ENCODE measurements at places on chromosomes 16 and 17. TPM values are rescaled to one million over a fixed set of nuclear protein-coding genes. Genes with fewer than 3 reads are reported as not detected.

Gene ZFHX3
- 0.11 TPM for total RNA-seq

Gene CCDC154
- 0.22 TPM for total RNA-seq

Gene MYH2
- total RNA-seq: not detected

Gene CORO1A
- 17.8 TPM for total RNA-seq

Gene MMP2
- total RNA-seq: 1.4 TPM

Gene MT1F
- not detected for total RNA-seq

Gene WNT9B
- total RNA-seq: not detected

Gene ZFP3
- 0.04 TPM for total RNA-seq

Gene GCGR
- total RNA-seq: not detected

Gene RUNDC3A
- not detected for total RNA-seq

Gene GLP2R
- not detected for total RNA-seq

GRCh38 chr17:17693253-17694168 lies 12.3 kb downstream of the RAI1 start:
- no peak for DNase-seq
- H3K4me1 ChIP-seq: peaks cover 42% of the 10 kb centered on the region
- peaks cover 4% of the 10 kb centered on the region for H3K36me3 ChIP-seq

- H3K27ac ChIP-seq: no peak overlapping the region
- no peaks in the 10 kb centered on the region for H3K27me3 ChIP-seq
- no peak for DNase-seq
- no peaks in the 10 kb centered on the region for H3K4me1 ChIP-seq
Observed at GRCh38 chr17:53996131-53996530, 173.4 kb downstream of the KIF2B start.

DNA sequence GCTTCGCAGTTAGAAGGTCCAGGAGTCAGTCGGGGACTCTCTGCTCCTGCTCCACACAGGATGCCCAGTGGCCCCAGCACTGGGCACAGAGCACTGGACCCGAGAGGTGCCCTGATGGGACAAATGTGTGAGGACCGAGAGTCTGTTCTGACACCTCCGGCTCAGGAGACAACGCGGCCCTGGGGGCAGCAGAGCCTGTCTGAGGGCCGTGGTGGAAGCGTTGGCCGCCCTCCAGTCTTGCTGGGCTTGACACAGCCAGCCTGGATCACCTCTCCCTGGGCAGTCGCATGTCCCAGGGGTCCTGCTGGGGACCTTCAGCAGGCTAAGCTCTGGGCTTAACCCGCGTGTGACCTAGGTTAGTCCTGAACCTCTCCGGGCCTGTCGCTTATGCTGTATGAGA lies 23.1 kb downstream of the LGALS9 start:
- no peaks in the 10 kb centered on the region for H3K27me3 ChIP-seq
- H3K4me3 ChIP-seq: no peak overlapping the region
- peaks cover 19% of the 10 kb centered on the region for H3K4me1 ChIP-seq
- H3K36me3 ChIP-seq: no peaks in the 10 kb centered on the region
- H3K27ac ChIP-seq: no peak overlapping the region
- DNase-seq: no peak

GRCh38 chr17:811051-811784 lies 29.1 kb downstream of the MRM3 start:
- no peak overlapping the region for H3K27ac ChIP-seq
- H3K27me3 ChIP-seq: peaks cover 55% of the 10 kb centered on the region
- no peak for DNase-seq
- H3K4me1 ChIP-seq: no peaks in the 10 kb centered on the region
- no peak overlapping the region for H3K4me3 ChIP-seq

DNA sequence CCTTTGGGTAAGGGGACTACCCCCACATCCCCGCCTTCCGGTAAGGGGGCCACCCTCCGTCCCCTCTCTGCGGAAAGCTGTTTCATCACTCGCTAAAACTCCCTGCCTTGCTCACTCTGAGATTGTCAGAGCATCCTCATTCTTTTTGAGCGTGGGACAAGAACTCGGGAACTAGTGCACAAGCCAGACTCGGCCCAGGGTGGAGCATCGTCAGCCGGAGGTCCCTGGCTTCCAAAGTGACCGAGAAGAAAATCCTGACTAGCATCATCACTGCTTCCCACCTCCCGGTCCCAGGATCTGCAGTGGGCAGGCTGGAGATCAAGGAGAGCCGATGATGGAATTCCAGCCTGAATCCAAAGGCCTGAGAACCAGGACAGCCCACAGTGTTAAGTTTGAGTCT lies 380.3 kb downstream of the SEC14L1 start:
- no peak overlapping the region for H3K27ac ChIP-seq
- H3K36me3 ChIP-seq: no peaks in the 10 kb centered on the region
- no peak overlapping the region for H3K4me3 ChIP-seq
- peaks cover 11% of the 10 kb centered on the region for H3K27me3 ChIP-seq
- H3K4me1 ChIP-seq: no peaks in the 10 kb centered on the region
- no peak for DNase-seq

- H3K27ac ChIP-seq: no peak overlapping the region
- no peaks in the 10 kb centered on the region for H3K36me3 ChIP-seq
- no peaks in the 10 kb centered on the region for H3K27me3 ChIP-seq
- no peaks in the 10 kb centered on the region for H3K4me1 ChIP-seq
- no peak for DNase-seq
Observed at GRCh38 chr16:65888201-65888600, 478.3 kb upstream of the CDH5 start.

DNA sequence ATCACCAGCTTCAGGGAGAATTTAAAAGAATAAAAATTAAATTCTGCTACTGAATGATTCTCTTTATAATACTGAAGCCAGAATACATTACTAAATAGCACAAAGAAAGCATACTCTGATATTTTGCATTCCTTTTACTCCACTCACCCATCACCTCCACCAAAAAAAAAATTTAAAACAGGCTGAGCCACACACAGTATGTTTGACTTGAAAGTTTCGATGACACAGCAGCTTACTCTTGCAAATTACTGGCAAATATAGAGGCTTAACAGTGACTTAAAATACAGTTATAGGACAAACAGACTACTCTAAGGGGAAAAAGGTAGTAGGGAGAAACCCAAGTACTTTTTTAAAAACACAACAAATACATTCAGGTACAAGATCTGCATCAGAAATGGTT lies 39.2 kb downstream of the GPATCH8 start:
- H3K36me3 ChIP-seq: peaks cover 7% of the 10 kb centered on the region
- 0 out of 2 replicates have a peak, but pooled peaks cover 2% of the 10 kb centered on the region for H3K4me1 ChIP-seq

DNA sequence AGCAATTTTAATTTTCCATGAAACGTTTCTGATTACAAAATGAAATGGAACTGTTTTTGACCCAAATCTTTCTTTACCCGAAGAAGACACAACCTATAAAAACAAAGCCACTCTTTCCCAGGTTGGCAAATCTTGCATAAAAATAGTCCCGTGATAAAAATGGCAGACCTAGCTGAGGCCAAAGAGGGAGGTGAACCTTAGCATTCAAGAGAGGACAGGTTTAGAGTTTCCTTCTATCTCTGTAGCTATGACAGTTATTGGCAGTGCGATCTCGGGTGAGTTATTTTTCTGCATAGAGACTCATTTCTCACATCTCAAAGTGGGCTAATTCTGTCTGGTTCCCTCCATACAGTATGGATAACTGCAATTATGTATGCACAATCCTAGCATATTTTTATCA lies 241.4 kb downstream of the MAP2K6 start:
- H3K4me1 ChIP-seq: no peaks in the 10 kb centered on the region
- DNase-seq: no peak
- H3K36me3 ChIP-seq: no peaks in the 10 kb centered on the region
- H3K27ac ChIP-seq: no peak overlapping the region
- no peak overlapping the region for H3K4me3 ChIP-seq
- no peaks in the 10 kb centered on the region for H3K27me3 ChIP-seq

DNA sequence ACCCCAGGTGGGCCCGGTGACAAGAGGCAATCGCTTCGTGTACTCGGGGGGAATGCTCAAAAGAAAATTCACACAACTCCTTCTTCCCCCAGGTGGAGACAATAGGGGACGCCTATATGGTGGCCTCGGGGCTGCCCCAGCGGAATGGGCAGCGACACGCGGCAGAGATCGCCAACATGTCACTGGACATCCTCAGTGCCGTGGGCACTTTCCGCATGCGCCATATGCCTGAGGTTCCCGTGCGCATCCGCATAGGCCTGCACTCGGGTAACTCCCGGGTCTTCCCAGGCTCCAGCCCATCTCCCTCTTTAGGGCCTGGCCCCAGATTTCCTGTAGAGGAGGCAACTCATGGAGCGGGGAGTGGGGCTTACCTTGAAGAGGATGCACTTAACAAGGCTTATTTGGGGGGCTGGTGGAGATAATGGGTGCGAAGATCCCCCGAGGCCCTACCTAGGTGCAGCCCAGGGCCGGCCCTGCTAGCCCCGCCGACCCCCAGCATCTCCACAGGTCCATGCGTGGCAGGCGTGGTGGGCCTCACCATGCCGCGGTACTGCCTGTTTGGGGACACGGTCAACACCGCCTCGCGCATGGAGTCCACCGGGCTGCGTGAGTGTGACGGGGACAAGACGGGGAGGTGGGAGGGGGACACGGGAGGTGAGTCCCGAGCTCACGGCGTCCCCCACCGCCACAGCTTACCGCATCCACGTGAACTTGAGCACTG lies 13.0 kb downstream of the GUCY2D start:
- H3K27ac ChIP-seq: no peak overlapping the region
- H3K4me3 ChIP-seq: no peak overlapping the region
- no peak for DNase-seq

GRCh38 chr17:37358098-37358829 lies 17.5 kb upstream of the C17orf78 start:
- H3K36me3 ChIP-seq: peaks cover 27% of the 10 kb centered on the region
- H3K27ac ChIP-seq: peak overlapping the region; percentile 93
- peak overlapping the region; percentile 99 for H3K4me3 ChIP-seq
- H3K27me3 ChIP-seq: no peaks in the 10 kb centered on the region
- H3K4me1 ChIP-seq: peaks cover 14% of the 10 kb centered on the region
- DNase-seq: peak; percentile 71

DNA sequence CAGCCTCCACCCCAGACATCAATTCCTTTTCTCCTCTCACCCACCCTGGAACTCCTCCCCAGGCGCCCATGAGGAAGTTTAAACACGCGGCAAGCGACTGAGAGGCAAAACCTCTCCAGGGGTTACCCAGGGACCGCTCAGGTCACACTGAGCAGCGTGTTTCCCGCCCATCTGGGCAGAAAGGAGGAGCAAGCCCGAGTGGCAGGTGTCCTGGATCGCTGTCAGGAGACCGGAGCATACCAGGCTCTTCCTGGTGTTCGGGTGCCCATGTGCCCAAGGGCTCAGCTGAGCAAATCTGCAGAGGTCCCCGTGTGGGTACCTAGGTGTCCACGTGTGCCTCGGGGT lies 491 bp downstream of the SLC25A19 start:
- DNase-seq: peak; percentile 55
- peaks cover 34% of the 10 kb centered on the region for H3K36me3 ChIP-seq
- no peaks in the 10 kb centered on the region for H3K27me3 ChIP-seq
- H3K4me3 ChIP-seq: peak overlapping the region; percentile 87
